HAP-1 (cell line): ENCODE measurements at places on chromosomes 16 and 17.

GRCh38 chr17:61400066-61400716, 548 bp downstream of the TBX2 start:
- DNase-seq, result no peak

- DNase-seq, result no peak
Measured at GRCh38 chr16:11094857-11095565, 150.6 kb downstream of the CLEC16A start.

DNA sequence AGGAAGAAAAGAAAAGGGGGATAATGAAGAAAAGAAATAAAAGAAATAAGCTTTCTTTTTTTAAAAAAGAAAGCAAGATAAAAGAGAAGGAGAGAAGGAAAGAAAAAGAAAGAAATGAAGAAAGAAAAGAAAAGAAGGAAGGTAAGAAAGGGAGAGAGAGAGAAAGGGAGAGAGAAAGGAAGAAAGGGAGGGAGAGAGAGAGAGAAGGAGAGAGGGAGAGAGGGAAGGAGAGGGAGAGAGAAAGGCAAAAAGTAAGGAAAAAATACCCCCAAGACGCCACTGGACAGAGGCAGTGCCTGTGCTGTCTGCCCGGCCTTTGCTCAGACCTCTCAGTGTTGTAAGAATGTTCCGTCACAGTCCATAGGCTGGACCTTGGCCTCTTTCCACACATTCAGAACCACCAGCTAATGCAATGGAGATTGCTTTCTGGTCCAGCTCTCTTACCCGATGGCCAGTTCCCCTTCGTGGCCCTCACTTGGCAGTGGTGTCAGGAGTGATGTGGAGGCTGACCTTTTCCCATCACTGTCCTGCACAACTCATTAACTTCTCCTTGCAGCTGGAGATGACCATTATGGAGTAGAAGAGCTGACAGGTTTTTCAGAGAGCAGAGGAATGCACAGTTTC, 14.3 kb upstream of the HNF1B start:
- DNase-seq, result no peak

- DNase-seq, result no peak
Measured at GRCh38 chr17:50149417-50150353, 792 bp downstream of the PPP1R9B start.

DNA sequence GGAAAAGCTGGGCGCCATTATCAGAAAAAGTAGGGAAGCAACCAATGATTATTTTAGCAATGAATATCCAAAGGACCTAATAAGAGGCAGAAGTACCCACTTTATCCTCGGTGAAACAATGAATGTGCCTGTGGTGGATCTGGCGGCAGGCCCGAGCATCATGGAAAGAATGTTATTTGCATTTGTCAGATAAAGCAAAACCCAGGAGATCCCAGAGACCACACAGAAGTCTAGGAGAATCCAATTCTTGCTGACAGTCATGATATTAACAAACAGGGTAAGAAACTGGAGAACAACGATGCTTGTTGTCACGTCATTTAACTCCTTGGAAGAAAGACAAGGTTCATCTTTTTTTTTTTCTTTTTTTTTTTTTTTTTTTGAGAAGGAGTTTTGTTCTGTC, 12.0 kb upstream of the TNRC6A start:
- DNase-seq, result no peak

DNA sequence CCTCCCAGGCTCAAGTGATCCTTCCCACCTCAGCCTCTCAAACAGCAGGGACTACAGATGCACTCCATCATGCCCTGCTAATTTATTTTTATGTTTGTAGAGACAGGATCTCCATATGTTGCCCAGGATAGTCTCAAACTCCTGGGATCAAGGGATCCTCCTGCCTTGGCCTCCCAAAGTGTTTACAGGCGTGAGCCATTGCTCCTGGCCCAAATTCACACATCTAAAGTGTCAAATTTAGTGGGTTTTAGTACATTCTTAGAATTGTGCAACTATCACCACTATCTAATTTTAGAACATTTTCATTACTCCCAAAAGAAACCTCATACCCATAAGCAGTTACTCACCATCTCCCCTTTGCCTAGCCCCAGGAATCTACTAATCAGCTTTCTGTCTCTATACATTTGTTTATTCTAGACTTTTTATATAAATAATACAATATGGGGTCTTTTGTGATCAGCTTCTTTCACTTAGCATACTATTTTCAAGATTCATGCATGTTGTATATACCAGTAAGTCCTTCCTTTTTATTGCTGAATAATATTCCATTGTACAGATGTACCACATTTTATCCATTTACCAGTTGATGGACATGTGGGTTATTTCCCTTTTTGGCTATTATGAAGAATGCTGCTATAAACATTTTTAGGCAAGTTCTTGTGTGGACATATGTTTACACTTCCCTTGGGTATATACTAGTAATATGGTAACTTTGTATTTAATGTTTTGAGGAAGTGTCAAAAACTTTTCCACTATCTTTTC, 25.1 kb upstream of the ITGA2B start:
- no peak for DNase-seq

- DNase-seq, result peak; percentile 95
Measured at GRCh38 chr17:39178536-39178935, 12.6 kb upstream of the ARL5C start.

DNA sequence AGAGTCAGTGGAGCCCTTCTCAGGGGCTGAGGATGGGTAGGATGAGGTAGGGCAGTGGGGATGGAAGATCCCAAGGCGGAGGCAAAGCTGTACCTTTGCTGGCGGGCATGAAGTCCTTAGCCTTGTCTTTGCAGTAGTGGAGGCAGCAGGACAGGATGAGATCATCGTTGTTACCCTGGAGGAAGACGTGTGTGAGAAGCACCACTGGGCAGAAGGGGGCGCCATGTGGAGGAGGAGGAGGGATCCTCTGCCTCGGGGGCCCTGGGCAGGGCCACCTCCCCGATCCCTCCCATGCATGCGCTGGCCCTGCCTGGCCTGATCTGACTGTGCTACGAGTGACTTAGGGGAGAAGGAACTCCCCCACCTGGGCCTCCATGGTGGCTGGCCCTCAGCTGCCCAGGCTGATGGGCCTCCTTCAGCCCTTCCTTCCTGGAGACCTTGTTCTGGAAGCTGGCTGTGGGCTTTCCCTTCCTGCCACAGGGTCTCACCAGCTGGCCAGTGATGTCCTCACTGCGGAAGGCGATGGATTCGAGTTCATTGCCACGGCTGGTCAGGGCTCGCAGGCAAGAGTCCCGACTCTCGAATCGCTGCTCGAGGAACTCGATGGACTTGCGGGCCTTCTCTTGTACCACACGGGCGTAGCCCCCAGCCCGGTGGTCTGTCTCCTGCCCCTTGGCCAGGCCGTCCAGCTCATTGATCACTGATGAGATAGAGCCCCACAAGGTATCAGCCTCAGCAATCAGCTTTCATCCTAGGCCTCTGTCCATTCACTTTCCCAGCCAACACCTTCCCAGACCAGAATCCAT, 10.3 kb downstream of the HIC1 start:
- DNase-seq, result no peak

GRCh38 chr16:57475711-57476339, 10.5 kb downstream of the DOK4 start:
- DNase-seq, result peak; percentile 85

- DNase-seq, result no peak
Measured at GRCh38 chr17:5099271-5099670, 12.4 kb downstream of the ZNF232 start.

DNA sequence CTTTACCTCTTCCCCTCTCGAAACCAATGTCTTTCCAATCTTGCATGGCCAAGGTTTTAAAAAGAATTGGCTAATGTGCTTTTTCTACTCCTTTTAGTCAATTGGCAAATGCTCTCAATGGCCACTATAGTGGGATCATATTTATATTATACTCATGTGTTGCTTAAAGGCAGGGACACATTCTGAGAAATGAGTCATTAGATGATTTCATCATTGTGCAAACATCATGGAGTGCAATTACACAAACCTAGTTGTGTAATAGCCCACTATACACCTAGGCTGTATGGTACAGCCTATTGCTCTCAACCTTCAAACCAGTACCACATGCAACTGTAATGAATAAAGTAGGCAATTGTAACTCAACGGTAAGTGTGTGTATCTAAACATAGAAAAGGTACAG, 180.9 kb downstream of the HS3ST3A1 start:
- DNase-seq, result no peak

- no peak for DNase-seq
Measured at GRCh38 chr16:89268987-89269735, 51.7 kb downstream of the ZNF778 start.

DNA sequence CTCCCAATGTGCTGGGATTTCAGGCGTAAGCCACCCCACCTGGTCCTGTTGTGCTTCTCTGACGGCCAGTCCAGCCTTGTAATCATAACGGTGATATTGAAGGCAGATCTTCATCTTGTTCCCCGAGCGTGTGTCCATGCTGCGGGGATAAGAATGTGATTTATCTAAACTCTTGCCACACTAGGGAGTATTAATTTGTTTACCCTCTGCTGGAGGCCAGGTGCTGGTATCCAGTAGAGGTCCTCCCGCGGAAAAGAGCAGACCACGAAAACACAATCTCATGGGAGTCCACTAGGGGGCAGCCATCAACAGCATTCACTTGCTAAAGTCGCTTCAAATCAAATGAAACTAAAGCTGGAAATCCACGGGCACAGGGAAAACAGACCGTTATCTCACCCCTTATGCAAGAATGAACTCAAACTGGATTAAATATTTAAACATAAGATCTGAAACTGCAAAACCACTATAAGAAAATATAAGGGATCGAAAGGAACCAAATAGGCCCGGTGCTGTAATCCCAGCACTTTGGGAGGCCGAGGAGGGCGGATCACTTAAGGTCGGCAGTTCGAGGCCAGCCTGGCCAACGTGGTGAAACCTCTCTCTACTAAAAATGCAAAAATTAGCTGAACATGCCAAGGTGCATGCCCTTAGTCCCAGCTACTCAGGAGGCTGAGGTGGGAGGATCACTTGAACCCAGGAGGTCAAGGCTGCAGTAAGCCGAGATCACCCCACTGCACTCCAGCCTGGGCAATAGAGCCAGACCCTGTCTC, 22.3 kb upstream of the RBBP6 start:
- peak; percentile 70 for DNase-seq

GRCh38 chr16:23324727-23325126, 22.6 kb downstream of the SCNN1B start:
- no peak for DNase-seq

DNA sequence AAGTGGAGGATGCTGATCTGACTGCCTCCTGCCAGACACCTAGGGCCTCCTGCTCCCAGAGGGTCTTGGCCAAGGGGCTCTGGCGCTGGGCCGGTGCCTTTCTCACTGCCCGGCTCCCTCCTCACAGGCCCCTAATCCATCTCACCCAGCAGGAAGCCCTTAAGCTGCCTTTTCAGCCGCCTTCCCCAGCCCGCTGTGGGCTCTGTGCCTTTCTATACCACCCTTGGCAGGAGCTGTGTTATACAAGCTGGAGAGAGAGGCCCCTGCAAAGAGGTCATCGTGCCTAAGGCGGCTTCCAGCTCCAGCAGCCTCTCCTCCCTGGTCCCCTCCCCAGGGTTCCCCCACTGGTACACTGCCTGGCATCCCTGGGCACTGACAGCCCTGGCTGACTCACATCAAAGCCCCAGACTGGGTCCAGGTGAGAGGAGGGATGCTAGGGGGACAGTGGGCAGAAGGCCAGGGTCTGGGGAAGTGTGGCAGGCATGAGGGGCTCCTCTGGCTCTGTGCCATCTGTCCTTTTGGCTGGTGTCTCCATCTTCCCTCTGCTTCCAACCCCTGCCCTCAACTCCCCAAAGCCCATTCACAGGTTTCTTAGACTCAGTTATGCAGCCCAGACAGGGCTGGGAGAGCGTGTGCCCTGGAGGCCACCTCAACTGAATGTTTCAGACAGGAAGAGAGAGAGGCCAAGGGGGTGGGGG, 15.3 kb upstream of the FZD2 start:
- no peak for DNase-seq

- DNase-seq, result no peak
Measured at GRCh38 chr16:54334208-54334607, 47.6 kb upstream of the IRX3 start.

- DNase-seq, result no peak
Measured at GRCh38 chr16:88939972-88940861, 36.8 kb downstream of the CBFA2T3 start.

- no peak for DNase-seq
Measured at GRCh38 chr17:72587773-72588511, 467.1 kb downstream of the SOX9 start.

- no peak for DNase-seq
Measured at GRCh38 chr17:18004345-18004744, 31.7 kb downstream of the DRC3 start.
